CD4-positive, alpha-beta T cell treated with Interleukin-6 for 4 hours (primary cell): ENCODE measurements at places on chromosomes 2 and 18.

- no peak for DNase-seq
Measured at GRCh38 chr2:148981781-148982180, 56.7 kb upstream of the LYPD6B start.

GRCh38 chr2:98749066-98749450 lies 18.1 kb upstream of the MGAT4A start:
- DNase-seq = peak; percentile 23

DNA sequence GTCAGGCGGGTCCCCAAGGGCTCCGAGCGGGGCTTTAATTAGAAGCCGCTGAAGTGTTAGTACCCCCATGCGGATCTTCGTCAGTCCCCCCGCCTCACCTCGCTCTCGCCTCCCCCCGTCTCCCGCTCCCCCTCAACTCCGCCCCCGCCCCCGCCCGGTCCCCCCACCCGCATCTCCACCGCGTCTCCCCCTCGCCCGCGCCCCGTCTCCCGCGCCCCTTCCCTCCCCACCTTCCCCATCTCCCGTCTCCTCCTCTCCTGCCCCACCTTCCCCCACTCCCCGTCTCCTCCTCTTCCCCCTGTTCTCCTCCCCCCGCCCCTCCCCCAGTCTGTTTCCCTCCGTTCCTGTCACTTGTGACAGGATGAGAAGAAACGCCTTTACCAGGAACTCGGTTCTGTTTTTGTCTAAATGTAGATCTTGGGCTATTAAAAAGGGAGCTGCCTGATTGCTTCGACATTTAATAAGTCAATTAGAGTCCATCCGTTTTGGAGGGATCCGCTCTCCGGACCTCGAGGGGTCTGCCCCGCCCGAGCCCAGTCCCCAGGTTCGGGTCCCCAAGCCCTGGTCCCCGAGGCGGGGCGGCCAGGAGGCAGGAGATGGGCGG lies 969 bp upstream of the ALKAL2 start:
- DNase-seq = no peak

- DNase-seq = no peak
Measured at GRCh38 chr2:104816143-104816542, 37.8 kb upstream of the POU3F3 start.

- no peak for DNase-seq
Measured at GRCh38 chr18:54734059-54734458, 94.2 kb upstream of the RAB27B start.

GRCh38 chr18:46859855-46860254 lies 57.5 kb downstream of the PIAS2 start:
- no peak for DNase-seq

DNA sequence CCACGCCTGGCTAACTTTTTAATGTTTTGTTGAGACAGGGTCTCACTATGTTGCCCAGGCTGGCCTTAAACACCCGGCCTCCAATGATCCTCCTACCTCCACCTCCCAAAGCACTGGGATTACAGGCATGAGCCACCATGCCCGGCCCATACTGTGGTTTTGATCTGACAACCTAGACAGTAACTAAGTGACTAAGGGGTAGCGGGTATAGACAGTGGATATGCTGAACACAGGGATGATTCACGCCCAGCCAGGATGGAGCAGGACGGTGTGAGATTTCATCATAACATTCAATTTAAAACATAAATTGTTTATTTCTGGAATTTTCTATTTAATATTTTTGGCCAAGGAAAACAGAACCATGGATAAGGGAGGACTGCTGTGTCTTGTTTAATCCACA lies 36.0 kb upstream of the YPEL5 start:
- no peak for DNase-seq

- peak; percentile 56 for DNase-seq
Measured at GRCh38 chr2:219171231-219171651, 1.4 kb upstream of the SLC23A3 start.

- no peak for DNase-seq
Measured at GRCh38 chr2:104790901-104791495, 62.9 kb upstream of the POU3F3 start.

DNA sequence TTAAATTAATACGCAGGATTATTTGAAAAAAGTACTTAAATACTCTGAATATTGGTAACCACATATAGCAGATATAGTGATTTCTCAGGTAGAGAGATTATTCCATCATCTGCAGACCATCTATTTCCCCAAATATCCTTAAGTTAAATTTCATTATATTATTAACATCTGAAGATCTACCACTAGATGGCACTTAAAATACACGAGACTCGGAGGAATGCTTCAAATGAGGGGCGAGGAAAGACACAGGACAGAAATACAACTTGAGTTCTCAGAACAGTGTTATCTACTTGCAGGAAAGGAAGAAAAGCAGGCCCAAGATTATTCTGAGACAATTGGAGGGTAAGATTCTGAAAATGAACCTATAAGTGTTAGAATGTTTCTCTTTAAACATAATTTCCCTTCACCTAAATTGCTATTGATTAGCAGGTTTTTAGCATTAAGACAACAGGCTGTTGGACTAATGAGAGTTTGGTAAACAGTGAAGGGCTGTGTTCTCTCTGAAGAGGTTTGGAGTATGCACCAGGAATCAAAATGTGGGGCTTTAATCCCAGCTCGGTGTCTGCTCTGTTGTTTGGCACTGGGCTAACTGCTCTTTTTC lies 76.9 kb upstream of the GCFC2 start:
- no peak for DNase-seq

DNA sequence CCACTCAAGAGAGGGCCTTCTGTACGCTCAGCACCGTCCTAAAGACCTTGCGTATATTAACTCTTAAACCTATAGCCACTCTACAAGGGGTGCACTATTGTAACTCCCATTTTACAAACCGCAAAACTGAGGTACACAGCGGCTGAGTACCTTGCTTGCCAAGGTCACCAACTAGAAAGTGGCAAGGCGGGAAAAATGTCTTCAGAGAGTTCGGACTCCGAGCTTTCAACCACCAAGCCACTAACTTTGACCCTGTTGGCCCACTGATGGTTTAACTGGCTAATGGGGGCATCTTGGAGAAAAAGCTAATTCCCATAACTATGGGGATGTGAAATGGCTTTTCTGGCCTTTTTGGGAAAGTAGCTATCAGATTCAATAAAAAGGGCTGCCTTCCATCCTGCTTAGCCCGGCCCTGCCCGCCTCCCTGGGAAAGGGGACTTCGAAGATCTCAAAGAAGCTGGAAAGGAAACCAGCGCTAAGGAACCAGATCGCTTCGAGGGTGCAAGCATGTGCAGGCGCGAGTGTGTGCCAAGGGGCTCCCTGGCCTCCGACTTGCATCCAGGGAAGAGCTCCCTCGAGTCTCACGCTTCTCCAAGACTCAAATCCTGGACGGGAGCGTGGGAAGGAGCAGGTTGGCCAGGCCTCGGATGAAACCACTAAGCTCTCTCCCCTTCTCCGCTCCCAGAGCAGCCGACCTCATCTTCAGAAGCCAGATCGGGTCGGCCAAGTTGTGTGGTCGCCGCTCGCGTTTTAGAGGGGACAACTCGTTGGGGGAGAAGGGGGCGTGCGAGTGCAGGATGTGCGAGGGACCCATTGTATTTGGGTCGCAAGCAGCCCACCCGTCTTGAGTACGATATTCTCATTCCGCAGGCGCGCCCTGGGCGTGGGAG lies 2.2 kb upstream of the SP5 start:
- no peak for DNase-seq

DNA sequence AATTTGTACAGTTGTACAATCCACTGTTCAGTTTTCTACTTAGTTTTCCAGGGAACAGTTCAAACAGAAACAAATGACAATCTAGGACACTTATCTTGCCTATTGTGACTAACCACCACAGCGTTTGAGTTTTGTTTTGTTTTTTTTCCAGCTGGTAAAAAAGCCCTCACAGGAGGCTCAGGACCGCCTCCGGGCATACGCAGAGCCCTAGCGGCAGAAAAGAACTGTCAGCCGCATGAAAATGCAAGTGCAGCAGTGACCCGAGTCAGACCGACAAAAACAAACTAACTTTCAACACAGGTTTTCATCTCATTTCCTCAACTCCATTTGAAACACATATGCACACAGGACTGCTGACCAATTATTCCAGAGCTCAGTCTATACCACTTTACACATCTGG lies 68.6 kb downstream of the STEAP3 start:
- no peak for DNase-seq

DNA sequence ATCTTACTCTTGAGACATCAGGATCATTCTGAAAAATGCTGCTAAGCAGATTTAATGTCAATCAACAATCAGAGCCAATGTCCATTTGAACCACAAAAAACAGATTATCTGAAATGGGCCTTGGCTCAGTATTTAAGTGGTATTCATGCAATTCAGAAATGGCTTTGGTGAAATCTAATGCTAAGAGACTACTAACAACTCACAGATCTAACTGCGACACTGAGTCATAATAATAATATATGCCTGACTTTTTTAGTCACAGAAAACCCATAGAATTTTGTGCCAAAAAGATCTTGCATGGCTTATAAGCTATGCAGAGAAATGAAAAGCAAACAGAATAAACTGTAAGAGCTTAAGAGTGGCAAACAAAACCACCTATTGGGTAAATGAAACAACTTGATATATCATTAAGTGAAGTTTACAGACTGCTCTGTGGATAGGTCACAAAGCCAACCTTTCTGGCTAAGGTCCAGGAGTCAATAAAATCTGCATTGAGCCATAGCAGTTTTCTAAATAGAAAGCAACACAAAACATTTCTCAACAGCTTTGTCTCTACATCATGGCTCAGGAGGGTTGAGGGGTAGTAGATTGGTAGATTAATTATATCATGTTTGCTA lies 234.3 kb downstream of the LRATD1 start:
- no peak for DNase-seq

- DNase-seq = no peak
Measured at GRCh38 chr18:75156831-75157230, 52.1 kb downstream of the PTGR3 start.

DNA sequence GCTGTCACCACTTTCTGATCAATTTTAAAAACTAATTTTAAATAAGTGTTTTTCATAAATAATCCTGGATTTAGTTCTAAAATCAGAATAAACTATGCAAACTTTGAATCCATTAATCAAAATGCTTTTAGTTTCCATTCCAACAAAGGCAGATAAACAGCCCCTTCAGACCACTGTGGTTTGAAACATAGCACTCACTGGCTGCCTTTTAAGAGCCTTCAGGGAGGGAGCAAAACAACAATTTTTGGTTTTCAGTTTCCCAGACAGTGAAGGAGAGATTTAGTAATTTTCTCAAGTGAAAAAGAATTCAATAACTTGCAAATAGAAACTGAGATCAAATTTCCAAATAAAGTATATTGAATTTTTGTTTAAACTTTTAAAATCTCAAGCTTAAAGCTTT lies 46.1 kb downstream of the CDK15 start:
- DNase-seq = no peak

- no peak for DNase-seq
Measured at GRCh38 chr2:11938196-11938595, 191.8 kb downstream of the LPIN1 start.

GRCh38 chr2:207162316-207162715 lies 3.4 kb downstream of the KLF7 start:
- DNase-seq = no peak

DNA sequence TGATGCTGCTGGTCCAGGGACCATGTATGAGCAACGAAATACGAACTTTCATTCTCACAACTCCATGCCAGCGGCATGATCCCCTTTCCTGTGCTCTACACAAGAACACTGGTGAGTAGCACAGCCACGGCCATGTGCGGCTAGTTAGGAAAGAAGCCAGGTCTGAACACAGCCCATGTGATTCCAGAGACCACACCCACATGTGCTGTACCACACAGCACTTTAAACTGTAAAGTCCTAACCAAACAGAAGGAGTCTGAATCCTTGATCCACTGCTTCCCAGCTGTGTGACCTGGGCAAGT lies 33.0 kb upstream of the ACAA2 start:
- DNase-seq = no peak

GRCh38 chr2:80700961-80701360 lies 396.4 kb upstream of the LRRTM1 start:
- no peak for DNase-seq

GRCh38 chr2:26534098-26534864 lies 56.4 kb upstream of the OTOF start:
- no peak for DNase-seq

DNA sequence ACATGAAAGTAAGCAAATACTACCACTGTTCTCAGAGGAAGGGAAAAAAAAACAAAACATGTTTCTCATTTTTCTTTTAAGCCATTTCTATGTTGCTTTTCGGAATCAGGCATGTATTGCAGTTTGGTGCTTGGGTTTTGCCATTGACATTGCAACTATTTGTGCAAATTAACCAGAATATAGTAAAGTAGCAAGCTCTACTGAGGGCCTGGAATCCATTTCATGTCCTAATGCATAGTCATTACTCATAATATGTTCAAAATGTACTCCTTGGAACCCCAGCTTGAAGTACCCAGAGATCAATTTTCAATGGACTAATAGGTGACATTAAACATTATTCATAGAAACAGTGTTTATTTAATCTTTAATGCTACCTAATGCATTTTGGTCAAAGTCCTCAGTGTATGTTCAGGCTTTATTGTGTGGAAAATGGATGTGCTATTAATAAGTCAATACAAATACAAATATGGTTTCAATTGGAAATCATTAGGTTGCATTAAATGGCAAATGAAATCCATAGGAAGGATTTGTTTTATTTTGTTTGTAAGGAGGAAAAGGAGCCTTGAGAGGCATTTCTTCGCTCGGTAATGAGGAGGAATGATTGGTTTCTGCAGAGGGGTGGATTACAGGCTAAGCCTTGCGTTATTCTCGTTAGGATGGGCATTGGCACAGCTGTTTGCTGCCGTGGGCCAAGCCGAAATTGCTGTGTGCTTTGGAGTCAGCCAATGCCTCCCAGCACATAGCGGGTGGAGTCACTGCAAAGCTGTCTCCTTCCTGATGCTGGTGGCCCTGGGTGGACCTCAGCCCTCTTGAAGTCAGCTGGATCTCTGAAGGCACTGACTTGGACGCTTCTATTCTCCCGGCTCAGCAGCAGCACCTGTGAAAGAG lies 56.4 kb downstream of the MYCN start:
- DNase-seq = no peak

DNA sequence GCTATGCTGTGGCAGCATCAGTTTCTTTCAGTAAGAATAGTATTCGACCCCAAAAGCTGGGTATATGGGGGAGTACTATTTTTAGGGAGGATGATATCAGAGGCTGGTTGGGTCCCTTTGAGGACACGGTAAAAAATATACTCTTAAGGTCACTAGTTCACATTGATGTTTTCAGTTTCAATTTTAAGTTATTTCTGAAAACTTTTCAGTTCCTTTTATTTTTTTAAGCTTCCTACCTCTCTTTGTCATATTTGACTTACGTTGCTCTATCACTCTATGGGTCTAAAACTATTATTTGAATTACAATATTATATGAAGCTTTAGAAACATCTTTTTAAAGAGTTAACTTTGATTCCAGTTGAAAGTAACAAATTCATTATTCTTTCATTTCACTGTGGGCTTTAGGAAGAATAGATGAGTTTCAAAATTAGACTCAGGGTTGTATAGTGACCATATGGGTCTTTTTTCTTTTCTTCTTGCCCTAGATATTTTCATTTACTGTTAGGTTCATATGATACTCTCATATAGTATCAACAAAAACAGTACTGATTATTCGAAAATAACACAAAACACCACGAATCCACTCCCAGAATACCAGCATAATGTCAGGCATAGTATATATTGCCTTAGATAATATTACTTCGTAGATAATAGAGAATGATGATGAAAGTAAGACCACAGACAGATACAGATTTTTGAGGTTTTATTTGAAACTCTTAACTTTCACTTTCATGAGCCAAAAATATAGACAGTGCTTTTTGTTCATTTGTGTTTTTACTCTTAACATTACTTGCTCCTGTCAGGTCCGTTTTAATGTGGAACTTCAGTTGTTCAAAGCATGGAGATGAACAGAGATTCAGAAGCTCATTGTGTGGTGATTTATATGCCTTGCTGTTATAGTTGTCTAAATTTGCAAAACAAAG lies 9.8 kb downstream of the RMDN2 start:
- DNase-seq = no peak
